Stimulated activated CD4-positive, alpha-beta T cell treated with anti-CD3 and anti-CD28 coated beads, TNF-alpha, amount 100 ng/mL, for 1 hour (primary cell): ENCODE measurements at places on chromosomes 1 and 21.

GRCh38 chr1:181557313-181557712, 74.0 kb downstream of the CACNA1E start:
- DNase-seq, result no peak

DNA sequence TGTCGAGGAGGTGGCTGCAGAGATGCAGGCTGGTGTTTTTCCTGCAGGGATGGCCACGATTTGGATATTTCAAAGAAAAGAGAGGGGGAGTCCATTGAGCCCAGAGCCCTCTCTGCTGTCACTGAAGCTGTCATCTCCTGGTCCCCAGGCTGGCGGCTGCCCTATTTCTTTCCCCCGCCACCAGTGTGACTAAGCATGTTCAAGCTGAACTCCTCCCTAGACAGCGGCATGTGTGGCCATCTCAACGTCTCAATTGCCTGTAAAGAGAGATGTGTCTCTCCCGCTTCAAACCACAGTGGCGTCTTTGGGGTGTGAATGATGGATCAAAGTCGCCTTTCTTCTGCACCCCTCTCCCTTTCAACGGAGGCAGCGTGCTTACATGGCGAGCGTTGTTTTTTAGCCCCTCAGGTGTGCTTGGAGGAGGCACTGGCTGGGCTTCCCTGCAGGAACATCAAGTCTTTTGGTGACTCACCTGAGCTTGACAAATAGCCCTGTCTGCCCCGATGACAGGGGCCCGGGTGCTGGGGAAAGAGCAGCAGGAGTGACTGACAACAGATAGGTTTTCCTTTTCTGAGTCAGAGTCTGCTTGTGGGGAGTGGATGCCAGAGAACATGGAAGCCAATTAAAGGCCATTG, 346.4 kb upstream of the AJAP1 start:
- no peak for DNase-seq

DNA sequence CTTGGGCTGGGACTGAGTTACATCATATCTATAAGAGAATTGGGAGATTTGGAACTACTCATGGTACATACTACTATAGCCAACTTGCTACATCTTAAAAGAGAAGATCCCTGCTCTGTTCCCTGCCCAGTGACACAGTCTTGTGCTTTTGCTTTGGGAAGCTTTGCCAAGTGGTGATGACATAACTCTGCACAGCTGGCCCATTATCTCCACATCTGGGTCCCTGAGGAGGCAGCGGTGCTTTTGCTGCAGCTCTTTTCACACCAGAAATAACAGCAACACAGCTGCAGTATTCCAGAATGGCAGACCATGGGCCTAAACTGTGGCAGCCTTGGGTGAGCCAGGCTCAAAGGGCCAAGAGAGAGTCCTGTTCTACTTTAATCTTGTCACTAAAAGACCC, 296.0 kb downstream of the HHAT start:
- no peak for DNase-seq

DNA sequence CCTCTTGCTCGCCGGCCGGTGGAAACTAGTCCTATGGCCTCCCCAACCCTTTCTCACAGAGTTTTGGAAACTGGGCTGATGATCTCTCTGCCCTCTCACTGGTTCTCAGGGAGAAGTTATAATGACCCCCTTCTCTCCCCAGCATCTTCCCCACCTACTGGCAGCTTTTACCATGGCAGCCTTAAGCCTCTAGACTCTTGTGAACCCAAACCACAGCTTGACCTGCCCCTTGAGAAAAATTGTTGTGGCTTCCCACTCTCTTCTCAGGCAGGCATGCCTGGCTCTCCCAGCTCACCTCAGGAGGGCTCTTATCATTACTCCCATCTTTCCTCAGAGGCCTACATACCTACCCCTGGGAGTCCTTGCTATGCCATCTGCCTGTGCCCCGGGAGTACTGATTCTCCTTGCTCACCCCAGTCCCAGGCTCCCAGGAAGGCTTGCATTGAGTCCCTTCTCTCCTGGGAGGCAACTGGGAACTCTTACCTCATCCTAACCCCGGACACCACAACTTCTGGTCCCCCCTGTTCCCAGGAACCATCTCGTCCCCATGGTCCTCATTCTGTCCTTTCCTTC, 1.6 kb downstream of the NSUN4 start:
- DNase-seq, result no peak

DNA sequence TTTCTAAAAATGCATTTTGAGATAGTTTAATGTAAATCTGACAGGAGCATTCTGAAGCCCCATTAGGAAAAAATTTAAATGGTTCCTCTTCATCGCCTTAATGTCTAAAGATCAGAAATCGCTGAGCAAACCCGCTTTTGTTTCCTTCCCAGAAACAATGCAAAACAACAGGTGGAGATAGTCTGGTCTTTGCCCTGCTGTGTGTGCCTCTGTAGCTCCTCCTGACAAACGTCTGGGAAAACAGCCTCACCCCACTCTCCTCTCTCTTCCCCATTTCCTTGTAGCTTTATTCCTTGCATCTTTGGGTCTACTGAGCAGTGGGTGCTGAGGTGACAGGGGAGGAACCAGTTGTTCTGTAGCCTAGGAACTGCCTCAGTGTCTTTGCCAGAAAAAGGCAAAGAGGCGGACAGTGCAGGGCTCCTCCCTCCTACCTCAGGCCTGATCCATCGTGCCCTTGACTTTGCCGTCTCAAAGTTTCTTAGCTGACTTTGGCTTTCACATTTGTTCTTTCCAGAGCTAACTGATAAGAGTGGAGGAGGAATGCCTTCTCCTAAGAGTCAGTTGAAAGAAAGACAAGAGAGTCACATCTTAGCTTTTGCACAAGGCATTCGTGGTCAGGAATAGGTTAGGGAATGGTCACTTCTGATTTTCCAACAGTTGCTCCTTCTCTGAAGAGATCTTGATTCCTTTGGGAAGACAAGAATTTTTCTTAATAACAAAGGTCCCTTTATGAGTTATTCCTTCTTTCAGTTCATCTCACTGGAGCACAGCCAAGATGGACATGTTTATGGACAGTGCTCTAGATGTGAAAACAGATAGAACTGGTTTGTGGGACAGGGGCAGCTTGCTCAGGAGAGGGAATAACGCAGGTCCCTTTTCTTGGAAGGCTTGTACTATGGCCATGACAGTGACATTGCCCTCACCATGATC, 24.9 kb downstream of the SYT11 start:
- no peak for DNase-seq

GRCh38 chr1:55231745-55232144, 16.6 kb upstream of the USP24 start:
- DNase-seq, result no peak

DNA sequence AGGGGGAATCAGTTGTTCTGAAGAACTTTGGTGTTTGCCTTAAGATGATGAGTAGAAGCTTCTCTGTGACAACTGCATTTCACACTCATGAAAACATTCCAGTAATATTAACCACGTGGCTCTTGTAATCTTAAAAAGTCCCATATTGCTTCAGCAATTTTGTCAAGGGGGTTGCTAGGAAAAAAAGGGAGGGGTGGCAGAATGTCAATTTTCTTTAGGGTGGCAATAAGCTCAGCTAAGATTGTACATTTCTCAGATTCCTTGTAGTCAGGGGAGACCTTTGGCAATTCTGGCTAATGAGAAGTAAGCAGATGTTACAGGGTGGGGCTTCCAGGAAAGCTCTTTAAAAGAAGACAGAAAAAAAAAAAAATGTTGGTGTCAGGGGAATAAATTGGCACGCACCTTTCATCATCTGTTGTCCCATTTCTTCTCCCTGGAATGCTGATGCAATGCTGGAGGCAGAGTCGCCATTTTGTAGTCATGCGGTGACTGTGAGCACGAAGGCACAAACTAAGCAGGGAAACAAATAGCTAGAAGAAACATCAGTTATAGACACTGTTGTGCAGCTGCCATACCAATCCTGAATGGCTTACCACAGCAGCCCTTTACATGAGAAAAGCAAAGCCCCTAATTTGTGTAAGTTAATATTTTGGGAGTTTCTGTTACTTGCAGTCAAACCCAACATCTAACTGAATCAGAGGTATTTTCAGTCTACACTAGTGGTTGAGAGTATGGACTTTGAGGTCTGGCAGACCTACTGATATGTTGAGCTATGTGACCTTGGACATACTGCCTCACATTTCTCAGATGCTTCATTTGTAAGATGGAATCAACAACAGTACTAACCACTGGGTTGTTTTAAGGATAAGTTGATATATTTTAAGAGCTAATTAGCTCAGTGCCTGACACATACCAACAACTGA, 56.1 kb upstream of the MRPS6 start:
- DNase-seq, result no peak

- DNase-seq, result no peak
Observed at GRCh38 chr1:6144647-6145395, 35.3 kb downstream of the CHD5 start.

DNA sequence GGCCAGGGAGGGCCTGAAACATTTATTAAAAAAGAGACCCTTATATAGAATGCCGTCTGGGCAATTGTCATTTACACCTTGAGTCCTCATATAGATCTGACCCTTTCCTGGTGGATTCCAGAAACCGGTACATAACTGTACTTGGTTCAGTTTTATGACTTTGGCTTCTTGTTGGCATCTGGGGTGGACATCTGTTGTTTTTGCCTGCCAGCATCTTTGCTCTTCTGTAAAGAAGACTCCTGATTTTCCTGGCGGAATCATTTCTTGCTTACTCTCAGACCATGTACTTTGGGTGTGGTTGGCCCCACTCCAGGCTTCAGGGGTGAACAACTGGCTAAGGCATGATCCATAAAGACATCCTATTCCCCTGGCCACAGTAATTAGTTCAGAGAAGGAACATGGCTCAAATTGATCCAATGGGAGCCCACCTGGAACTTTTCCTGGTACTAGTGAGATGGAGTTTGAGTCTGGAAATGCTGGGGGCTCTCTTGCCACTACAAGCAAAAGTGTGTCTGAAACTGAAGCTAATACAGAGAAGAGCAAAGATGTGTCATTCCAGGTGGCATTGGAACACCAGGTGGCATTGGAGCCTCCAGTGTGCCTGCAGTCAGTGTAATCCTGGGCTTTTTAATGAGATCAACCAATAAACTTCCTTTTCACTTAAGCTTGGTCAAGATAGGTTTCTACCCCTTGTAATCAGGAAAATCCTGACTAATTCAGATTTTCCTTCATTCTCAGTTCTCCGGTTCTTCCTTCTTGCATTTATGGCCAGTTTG, 332.5 kb upstream of the CAMK1G start:
- DNase-seq, result no peak

DNA sequence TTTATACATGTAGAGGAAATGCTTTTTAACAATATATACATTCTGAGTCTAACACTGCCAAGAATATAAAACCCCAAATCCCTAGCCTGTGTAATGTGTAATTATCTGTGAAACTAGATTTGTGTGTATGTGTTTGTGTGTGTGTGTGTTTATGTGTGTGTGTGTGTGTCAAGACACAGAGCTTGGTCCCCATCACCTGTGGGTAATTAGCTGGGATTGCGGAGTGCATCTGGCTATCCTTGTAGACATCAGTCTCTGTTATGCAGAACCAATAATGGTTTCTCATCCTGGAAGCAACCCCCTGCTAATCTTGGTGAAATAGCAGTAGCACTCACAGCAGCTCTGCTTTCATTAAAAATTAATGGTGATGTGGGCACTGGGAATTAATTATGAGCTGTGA, 26.3 kb upstream of the ST6GALNAC3 start:
- no peak for DNase-seq

DNA sequence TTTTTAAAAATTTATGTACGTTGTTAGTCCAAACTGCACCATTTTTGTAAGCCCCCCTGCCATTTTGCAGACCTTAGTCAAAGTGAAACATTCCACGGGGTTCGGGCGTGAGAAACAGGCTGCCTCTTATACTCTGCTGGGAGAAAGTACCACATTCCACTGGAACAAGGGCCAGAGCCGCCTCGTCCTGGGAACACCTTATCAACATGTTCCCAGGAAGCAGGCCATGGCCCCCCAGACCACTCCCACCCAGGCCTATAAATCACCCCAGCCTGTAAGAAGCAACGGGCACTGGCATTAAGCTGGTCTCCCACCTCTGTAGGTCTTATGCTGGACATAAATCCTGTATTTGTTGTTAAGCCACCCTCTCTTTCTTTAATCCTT, 854 bp upstream of the ZRANB2 start:
- DNase-seq, result no peak

DNA sequence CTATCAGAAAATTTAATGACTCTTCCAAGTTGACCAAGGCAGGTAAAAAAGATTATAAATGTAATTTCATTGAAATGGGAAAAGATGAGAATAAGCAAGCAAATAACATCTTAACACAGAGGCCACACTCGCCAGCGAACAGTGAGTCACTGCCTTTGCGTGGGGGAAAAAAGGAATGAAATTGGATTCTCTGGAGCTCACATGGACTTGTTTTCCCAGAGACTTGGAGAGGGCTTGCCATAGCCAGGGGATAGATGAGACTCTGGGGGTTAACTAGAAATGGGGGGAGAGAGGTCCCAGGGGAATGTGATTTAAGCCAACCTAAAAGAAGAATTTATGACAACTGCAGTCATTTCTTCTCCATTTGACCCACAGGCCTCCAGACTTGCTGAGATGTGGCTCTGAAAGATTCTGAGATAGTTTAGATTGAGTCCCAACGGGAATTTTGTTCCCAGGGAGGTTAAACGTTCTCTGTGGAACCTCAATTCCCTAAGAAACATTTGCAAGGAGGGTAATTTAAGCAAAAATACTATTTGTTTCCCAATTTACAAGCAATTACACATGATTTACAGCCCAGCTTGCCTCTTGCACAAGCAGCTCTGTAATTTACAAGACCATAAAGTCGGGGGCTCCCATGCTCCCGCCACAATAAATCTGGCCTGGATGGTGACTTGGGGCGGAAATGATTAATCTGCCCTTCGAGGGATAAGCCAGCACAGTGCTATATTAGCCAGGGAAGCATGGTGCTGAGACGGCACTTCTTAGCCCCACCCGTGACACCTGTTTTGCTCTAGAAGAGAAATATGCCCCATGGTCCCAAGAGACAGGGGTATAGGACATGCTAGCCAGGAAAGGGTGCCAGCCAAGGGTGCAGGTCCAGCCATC, 68.8 kb downstream of the GRIK3 start:
- DNase-seq, result no peak

- DNase-seq, result no peak
Observed at GRCh38 chr1:243723458-243724043, 126.5 kb downstream of the AKT3 start.

- no peak for DNase-seq
Observed at GRCh38 chr21:45379901-45380330, 25.0 kb upstream of the COL18A1 start.

DNA sequence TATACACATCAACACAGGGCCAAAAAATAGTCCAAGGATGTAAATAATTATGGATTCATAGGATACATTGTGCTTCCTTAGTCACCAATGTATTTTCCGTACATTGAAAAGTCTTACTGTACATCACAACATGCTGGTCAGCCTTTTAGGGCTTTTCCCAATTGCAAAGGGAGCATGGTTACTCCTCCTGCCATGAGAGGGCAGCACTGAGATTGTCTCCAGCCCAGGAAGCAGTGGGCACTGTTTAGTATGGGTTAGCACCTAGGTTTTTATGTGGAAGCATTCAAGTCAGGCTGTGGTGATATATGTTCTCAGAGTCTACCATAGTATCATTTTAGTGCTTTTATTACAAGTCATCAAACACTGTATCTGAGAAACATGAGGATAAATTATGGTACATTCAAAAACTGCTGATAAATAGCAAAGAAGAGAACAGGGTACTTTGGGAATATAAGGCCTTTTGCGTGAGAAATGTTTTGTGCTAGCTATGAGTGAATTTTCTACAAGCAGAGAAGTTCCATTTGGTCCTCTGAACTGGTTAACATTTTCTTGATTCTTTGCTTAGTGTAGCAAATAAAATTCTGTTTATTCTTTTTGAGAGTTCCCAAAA, 34.0 kb downstream of the ST6GALNAC5 start:
- DNase-seq, result peak; percentile 2

- no peak for DNase-seq
Observed at GRCh38 chr1:182990413-182991144, 32.6 kb upstream of the LAMC1 start.
